ENCODE measurements at places on chromosomes 16 and 17.

GRCh38 chr16:67942200-67942509 is 1.8 kb downstream of the LCAT start:
- DNase-seq, result peak; percentile 86

- DNase-seq, result no peak
Observed at GRCh38 chr17:17883801-17884200, 47.0 kb upstream of the SREBF1 start.

DNA sequence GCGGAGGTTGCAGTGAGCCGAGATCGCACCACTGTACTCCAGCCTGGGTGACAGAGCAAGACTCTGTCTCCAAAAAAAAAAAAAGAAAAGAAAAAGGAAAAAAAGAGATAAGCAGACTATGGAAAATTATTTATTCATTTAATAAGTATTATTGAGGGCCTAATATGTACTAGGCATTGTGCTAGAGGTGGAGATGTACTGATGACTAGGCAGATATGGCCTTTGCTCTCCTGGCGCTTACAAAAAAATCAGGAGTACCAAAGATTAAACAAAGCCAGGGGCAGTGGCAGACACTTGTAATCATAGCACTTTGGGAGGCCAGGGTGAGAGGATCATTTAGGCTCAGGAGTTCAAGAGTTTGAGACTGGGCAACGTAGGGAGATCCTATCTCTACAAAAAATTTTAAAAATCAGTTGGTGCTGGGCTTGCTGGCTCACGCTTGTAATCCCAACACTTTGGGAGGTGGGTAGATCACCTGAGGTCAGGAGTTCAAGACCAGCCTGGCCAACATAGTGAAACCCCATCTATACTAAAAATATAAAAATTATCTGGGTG is 10.4 kb upstream of the TNRC6A start:
- DNase-seq, result no peak

GRCh38 chr17:48990882-48991357 is 6.3 kb upstream of the IGF2BP1 start:
- peak; percentile 63 for DNase-seq

GRCh38 chr16:85735225-85735635 is 15.7 kb downstream of the C16orf74 start:
- DNase-seq, result no peak

DNA sequence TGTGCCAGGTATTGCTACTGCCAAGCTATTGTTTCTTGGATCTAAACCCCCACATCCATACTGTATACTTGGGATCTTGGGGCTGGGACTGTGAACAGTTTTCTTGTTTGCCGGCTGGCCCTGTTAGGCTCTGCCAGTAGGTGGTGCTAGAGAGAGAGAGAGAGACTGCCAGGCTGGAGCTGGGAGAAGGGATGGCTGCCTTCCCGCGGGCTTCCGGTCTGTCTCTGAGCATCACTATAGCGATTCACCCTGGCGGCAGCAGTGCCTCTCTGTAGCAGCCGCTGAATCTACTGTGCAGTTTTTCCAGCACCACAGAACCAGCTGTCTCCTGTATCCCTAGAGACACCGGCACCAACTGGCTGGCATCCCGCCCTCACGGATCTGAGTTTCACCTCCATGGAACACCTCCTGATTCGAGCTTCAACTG is 201.2 kb downstream of the UTP18 start:
- DNase-seq, result peak; percentile 90

DNA sequence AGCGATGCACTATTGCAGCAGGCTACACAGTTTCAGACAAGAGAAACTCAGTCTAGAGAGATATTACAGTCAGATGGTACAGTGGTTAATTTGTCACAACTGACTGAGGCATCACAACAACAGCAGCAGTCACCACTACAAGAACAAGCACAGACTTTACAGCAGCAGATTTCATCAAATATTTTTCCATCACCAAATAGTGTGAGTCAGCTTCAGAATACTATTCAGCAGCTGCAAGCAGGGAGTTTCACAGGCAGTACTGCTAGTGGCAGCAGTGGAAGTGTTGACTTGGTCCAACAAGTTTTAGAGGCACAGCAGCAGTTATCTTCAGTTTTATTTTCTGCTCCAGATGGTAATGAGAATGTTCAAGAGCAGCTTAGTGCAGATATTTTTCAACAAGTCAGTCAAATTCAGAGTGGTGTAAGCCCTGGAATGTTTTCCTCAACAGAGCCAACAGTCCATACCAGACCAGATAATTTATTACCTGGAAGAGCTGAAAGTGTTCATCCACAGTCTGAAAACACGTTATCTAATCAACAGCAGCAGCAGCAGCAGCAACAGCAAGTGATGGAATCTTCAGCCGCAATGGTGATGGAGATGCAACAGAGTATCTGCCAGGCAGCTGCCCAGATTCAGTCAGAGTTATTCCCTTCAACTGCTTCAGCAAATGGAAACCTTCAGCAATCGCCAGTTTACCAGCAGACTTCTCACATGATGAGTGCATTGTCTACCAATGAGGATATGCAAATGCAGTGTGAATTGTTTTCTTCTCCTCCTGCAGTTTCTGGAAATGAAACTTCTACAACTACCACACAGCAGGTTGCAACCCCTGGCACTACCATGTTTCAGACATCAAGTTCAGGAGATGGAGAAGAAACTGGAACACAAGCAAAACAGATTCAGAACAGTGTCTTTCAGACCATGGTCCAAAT is 34.1 kb downstream of the NQO1 start:
- no peak for DNase-seq

GRCh38 chr17:54028986-54029580 is 206.4 kb downstream of the KIF2B start:
- DNase-seq, result peak; percentile 24

- DNase-seq, result no peak
Observed at GRCh38 chr16:24635900-24636610, 93.4 kb upstream of the TNRC6A start.

DNA sequence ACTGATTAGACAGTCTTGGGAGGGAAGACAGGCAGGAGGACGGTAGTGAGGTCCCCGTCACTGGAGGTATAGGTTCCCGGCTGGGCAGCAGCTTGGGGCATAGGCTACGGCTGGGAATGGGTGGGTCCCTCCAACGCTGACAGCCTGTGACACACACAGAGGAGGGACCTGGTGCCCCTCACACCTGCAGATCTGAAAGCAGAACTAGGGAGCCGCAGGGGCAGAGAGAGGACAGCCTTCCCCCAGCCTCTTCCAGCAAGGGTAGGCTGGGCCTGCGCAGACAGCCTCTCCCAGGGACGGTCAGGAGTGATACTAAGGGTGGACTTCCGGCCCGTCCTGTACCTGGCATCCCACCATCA is 2.0 kb downstream of the P2RX1 start:
- no peak for DNase-seq

GRCh38 chr17:40349477-40349894 is 15.1 kb downstream of the GJD3 start:
- DNase-seq, result no peak

DNA sequence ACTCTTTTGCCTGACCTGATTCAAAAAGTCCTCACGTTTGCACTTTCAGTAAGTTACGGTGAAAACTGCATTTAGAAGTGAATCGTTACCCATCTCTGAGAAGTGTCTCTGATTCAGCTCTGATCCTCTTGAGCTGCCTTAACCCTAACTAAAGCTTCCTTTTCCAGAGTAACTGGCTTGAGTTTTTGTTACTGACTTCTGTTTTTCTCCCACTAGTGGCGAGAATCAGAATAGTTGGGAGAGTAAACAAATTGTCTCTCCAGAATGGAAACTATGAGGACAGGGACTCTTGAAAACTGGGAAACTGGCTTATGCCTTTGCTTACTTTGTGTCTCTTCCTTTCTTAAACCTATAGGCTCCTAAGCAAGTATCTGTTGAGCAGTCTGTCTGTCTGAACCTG is 31.3 kb upstream of the KPNB1 start:
- DNase-seq, result peak; percentile 59

- no peak for DNase-seq
Observed at GRCh38 chr17:53635444-53635843, 187.3 kb upstream of the KIF2B start.

- no peak for DNase-seq
Observed at GRCh38 chr16:27286451-27286850, 17.9 kb upstream of the NSMCE1 start.

DNA sequence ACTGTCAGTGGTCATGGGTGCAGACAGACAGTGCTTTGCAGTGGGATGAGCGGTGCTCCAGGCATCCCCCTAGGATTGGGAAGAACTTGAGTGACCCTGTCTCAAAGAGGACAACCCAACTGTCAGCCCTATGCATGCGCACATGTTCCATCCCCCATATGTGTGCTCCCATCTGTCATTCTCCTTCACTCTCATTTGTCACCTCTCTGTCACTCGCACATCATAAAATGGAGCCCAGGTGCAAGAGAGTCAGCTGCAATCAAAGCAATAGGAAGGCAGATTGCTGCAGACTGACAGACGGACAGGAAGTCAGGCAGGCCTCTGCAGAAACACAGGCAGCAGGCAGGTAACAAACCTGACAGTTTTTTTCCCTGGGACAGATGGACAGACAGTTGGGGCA is 101.8 kb upstream of the CCL1 start:
- DNase-seq, result no peak

GRCh38 chr16:88951989-88952388 is 25.0 kb downstream of the CBFA2T3 start:
- DNase-seq, result no peak

- DNase-seq, result no peak
Observed at GRCh38 chr17:68389041-68389440, 68.3 kb downstream of the WIPI1 start.

DNA sequence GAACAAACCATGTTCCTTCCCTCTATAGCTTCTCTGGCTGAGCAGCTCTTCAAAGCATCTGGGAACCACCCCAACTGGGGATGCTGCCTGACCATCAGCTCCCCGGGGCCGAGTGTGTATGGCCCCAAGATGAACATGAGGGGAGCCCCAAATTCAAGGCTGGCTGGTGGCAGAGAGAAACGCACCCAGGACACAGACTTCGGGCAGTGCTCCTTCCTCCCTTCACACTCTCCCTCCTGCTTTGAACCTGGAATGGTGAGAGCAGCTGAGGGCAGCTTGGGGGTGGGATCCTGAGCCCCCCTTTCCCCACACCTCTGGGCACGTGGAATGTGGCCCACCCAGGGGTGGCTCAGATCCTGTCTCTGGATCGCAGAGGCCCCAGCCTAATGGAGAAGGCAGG is 17.2 kb downstream of the TLE7 start:
- no peak for DNase-seq

- DNase-seq, result no peak
Observed at GRCh38 chr16:17027488-17028129, 443.2 kb downstream of the XYLT1 start.

- no peak for DNase-seq
Observed at GRCh38 chr16:84314373-84314772, 19.7 kb downstream of the WFDC1 start.

DNA sequence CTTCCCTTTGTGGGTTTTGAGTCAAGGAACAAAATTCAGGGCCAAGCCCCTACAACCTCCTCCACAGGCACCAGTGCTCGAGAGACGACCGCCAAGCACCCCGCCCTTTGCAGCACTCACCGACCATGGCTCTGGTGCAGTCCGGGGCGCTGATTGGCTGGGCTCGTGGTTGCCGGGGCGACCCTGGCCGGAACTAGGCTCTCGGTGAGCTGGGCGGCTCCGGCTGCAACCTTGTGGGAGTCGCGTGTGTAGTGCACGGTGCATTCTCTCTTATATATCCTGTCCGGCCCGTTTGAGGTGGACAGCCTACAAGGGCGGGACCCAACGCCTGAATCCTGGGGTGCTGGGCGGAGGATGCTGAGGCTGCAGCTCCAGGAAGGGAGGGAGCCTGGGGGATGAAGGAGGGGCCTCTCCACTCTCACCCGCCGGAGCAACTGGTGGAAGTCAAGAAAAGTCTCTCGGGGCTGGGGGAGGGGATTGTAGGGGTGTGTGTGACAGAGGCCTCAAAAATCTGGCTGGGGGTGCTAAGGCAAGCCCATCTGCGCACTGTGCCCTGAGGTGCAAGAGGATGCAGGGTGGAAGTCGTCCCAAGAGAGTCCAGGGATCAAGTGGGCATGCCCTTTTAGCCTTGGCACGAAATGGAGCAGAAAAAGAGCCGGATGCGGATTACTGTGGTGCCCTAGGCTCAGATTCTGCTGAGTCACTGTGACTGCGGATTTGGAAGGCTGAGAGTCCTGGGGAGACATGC is at the start of gene NQO1:
Gene NQO1, minus strand, starts transcription at position 248 of the 748 bp plus-strand sequence. Its CDS starts 121 bp downstream, at position 127.
- DNase-seq, result peak; percentile 98

DNA sequence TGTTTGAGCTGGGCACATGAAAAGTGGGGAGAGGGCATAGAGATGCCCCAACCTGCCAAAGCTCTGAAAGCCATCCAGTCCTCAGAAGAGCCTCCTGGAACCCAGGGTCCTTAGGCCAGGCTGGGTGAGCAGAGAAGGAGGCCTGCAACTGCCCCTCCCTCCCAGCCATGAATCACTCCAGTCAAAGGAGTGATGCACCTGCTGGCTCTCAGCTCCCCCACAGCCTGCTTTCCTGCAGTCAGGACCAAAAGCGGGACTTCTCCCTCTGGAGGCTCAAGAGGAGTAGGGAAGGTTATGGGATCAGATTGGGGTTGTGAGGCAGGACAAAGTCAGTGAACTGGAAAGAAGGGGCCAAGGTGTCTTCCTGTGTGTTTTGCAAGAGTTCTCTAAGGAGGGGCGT is 145.6 kb downstream of the TMEM132E start:
- no peak for DNase-seq

- DNase-seq, result peak; percentile 71
Observed at GRCh38 chr16:14186007-14186794, 115.1 kb downstream of the MRTFB start.

DNA sequence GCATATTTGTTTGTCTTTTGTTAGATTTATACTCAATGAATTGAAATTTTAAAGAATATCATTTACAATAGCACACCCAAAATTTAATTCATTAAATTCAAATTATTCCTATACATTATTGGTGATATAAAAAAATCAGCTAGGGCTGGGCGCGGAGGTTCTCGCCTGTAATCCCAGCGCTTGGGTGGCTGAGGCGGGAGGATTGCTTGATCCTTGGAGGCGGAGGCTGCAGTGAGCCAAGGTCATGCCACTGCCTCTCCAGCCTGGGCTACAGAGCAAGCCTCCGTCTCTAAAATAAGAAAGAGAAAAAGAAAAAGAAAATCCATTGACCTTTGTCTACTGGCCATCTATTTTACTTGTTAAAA is 4.5 kb upstream of the PRDM7 start:
- DNase-seq, result no peak

- DNase-seq, result peak; percentile 57
Observed at GRCh38 chr17:35372846-35373533, 431 bp downstream of the SLFN11 start.

GRCh38 chr17:887551-888209 is 91.9 kb downstream of the NXN start:
- DNase-seq, result no peak

GRCh38 chr17:57133486-57133885 is 48.4 kb downstream of the AKAP1 start:
- DNase-seq, result peak; percentile 27

GRCh38 chr17:34883106-34884000 is 77.9 kb downstream of the CCT6B start:
- DNase-seq, result peak; percentile 11

GRCh38 chr16:53817812-53818550 is 114.0 kb downstream of the FTO start:
- no peak for DNase-seq

DNA sequence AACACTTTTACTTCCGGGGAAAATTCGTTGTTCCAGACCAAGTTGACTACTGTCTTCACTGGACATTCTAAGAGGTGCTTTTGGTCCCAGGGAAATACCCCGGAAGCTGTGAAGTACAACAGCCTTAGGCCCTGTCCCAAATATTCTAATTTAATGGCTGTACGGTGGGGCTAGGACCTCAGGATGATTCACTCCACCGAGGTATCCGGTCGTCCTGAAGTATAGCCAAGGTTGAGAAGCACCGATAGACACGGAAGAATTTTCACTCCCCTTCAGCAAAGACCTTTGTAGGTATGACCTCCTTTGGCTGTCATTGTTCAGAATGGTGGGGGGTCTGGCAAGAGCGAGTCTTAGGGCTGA is 34.9 kb upstream of the ARL4D start:
- DNase-seq, result no peak

Measured in GM23338 (cell line).